Mesothelial cell of epicardium (in vitro differentiated cells): ENCODE measurements at places on chromosomes 7 and 10.

GRCh38 chr10:111077785-111078504, 1.1 kb downstream of the ADRA2A start:
- H3K27me3 ChIP-seq, result peaks cover 85% of the 10 kb centered on the region
- H3K36me3 ChIP-seq, result no peaks in the 10 kb centered on the region
- H3K27ac ChIP-seq, result peak overlapping the region; percentile 50
- H3K4me3 ChIP-seq, result peak overlapping the region; percentile 68
- peaks cover 16% of the 10 kb centered on the region for H3K4me1 ChIP-seq

DNA sequence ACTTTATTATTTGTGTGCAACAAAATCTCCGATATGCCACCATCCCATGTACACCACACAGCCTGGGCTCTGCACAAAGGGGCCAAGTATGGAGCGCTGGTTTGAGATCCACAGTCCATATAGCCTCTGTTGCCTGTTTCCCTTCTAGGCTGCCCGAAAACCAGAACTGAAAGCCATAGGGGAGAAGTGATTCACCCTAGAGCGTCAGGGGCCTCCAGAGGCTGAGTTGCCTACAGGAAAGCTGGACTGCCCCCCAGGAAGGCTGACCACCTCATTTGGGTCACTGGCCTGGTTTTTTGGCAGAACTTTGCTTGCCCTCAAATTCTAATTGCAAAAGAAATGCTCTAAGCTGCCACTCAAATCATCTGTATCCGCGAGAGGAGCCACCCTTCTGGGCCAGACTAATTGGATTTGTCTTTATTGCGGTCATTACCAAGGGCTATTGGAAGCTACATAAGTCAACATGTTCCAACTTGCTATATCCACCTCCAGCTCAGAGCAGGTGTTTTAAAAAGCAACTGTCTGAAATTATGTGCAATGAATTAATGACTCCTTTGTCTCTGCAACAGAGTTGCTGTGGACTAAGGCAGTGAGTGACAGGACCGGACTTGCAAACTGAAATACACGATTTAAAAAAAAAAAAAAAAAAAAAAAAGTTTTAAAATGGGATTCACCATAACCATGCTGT, 28.3 kb upstream of the FRMD4A start:
- H3K27me3 ChIP-seq, result peaks cover 23% of the 10 kb centered on the region
- H3K4me3 ChIP-seq, result no peak overlapping the region
- H3K27ac ChIP-seq, result no peak overlapping the region
- H3K36me3 ChIP-seq, result no peaks in the 10 kb centered on the region

DNA sequence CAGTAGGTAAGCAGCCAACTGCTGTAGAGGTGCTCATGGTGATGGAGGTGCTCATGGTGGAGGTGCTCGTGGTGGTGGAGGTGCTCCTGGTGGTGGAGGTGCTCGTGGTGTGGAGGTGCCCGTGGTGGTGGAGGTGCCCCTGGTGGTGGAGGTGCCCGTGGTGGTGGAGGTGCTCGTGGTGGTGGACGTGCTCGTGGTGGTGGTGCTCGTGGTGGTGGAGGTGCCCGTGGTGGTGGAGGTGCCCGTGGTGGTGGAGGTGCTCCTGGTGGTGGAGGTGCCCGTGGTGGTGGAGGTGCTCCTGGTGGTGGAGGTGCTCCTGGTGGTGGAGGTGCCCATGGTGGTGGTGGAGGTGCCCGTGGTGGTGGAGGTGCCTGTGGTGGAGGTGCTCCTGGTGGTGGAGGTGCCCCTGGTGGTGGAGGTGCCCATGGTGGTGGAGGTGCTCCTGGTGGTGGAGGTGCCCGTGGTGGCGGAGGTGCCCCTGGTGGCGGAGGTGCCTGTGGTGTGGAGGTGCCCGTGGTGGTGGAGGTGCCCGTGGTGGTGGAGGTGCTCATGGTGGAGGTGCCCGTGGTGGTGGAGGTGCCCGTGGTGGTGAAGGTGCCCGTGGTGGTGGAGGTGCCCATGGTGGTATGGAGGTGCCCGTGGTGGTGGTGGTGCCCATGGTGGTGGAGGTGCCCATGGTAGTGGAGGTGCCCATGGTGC, 517.3 kb downstream of the PTPRN2 start:
- no peak overlapping the region for H3K27ac ChIP-seq
- H3K4me1 ChIP-seq, result no peaks in the 10 kb centered on the region
- H3K4me3 ChIP-seq, result no peak overlapping the region
- no peak for DNase-seq
- H3K36me3 ChIP-seq, result peaks cover 2% of the 10 kb centered on the region
- H3K27me3 ChIP-seq, result no peaks in the 10 kb centered on the region

GRCh38 chr10:122435212-122435827, 19.1 kb upstream of the ARMS2 start:
- H3K36me3 ChIP-seq, result peaks cover 9% of the 10 kb centered on the region
- H3K4me3 ChIP-seq, result no peak overlapping the region
- no peaks in the 10 kb centered on the region for H3K27me3 ChIP-seq
- H3K4me1 ChIP-seq, result no peaks in the 10 kb centered on the region

GRCh38 chr7:151299940-151300645, 41.5 kb upstream of the NUB1 start:
- H3K36me3 ChIP-seq, result no peaks in the 10 kb centered on the region
- no peak for DNase-seq
- peaks cover 8% of the 10 kb centered on the region for H3K4me1 ChIP-seq
- H3K4me3 ChIP-seq, result no peak overlapping the region
- no peak overlapping the region for H3K27ac ChIP-seq
- H3K27me3 ChIP-seq, result peaks cover 39% of the 10 kb centered on the region

GRCh38 chr7:30225863-30226613, 58.4 kb upstream of the ZNRF2 start:
- H3K4me1 ChIP-seq, result peaks cover 20% of the 10 kb centered on the region
- no peak overlapping the region for H3K4me3 ChIP-seq
- DNase-seq, result no peak
- H3K27ac ChIP-seq, result peak overlapping the region; percentile 81

GRCh38 chr7:155844526-155844925, 32.3 kb upstream of the SHH start:
- no peaks in the 10 kb centered on the region for H3K4me1 ChIP-seq
- no peak for DNase-seq
- no peak overlapping the region for H3K27ac ChIP-seq
- H3K4me3 ChIP-seq, result no peak overlapping the region
- H3K27me3 ChIP-seq, result peaks cover 21% of the 10 kb centered on the region
- no peaks in the 10 kb centered on the region for H3K36me3 ChIP-seq

GRCh38 chr7:130218806-130219620, 11.4 kb downstream of the SSMEM1 start:
- H3K4me3 ChIP-seq, result no peak overlapping the region
- H3K4me1 ChIP-seq, result peaks cover 13% of the 10 kb centered on the region
- peak overlapping the region; percentile 10 for H3K27ac ChIP-seq
- H3K36me3 ChIP-seq, result no peaks in the 10 kb centered on the region
- H3K27me3 ChIP-seq, result no peaks in the 10 kb centered on the region

- no peaks in the 10 kb centered on the region for H3K4me1 ChIP-seq
- no peak for DNase-seq
- no peak overlapping the region for H3K27ac ChIP-seq
- H3K27me3 ChIP-seq, result no peaks in the 10 kb centered on the region
These were observed 191.1 kb upstream of the LRGUK start for GRCh38 chr7:133936074-133936473.

- no peaks in the 10 kb centered on the region for H3K36me3 ChIP-seq
- no peak overlapping the region for H3K4me3 ChIP-seq
- no peak for DNase-seq
- no peaks in the 10 kb centered on the region for H3K27me3 ChIP-seq
- H3K27ac ChIP-seq, result peak overlapping the region; percentile 73
These were observed 18.0 kb downstream of the MACC1 start for GRCh38 chr7:20199015-20199737.

DNA sequence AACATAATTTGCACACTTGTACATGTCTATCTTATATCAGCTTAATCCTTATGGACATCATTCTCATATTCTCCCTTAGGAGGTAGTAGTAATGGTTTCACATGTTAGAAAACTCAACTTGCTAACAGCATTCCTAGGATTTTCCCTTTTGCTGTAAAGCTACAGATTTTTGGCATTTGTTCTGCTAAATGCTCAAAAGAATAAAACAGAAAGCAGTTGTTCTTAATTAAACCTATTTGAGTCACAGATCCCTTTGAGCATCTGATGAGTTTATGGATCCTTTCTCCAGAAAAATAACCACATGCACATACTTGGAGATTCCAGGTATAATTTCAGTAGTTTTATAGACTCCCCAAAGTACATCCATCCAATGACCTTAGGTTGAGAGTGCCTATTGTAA, 122.9 kb upstream of the BET1 start:
- H3K27ac ChIP-seq, result no peak overlapping the region
- H3K4me3 ChIP-seq, result no peak overlapping the region
- peaks cover 16% of the 10 kb centered on the region for H3K4me1 ChIP-seq
- no peaks in the 10 kb centered on the region for H3K36me3 ChIP-seq
- H3K27me3 ChIP-seq, result peaks cover 3% of the 10 kb centered on the region

DNA sequence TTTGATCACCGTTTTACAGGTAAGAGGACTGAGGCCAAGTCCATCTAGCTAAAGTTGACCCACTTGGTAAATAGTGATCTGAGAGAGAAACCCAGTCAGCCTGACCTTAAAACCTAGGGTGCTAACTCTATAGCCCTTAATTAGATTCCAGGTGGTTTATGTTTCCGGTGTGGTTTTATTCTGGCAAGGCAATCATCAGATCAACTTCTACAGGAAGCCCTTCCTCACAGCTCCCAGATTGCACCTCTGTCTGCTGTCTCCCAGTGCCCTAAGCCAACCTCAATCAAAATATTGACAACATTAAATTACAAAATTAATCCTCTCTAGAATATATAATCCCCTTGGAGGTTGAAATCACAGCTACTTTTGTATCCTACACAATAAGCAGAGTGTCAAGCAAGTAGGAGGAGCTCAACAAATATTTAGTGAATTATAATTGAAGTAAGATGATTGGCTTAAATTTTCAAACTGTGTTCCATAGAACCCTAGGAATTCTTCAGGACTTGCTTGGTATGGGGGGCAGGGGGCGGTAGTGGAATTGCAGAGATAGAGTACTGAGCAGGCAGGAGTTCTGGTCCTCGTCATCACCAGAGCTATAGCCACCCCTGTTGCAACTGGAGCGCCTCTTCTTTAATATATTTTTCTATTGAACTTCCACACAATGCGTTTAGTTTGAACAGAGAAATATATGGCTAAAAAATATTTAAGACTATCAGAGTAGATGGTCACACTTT, 692.8 kb upstream of the LRRN3 start:
- no peak overlapping the region for H3K4me3 ChIP-seq
- H3K4me1 ChIP-seq, result peaks cover 18% of the 10 kb centered on the region
- no peak overlapping the region for H3K27ac ChIP-seq
- no peaks in the 10 kb centered on the region for H3K27me3 ChIP-seq
